ENCODE measurements at places on chromosomes 16 and 17.
A peak's percentile ranks its signal among the peaks of the same experiment; 100 is the strongest.

GRCh38 chr17:58352596-58353388 lies 791 bp upstream of the SUPT4H1 start:
- DNase-seq = no peak

DNA sequence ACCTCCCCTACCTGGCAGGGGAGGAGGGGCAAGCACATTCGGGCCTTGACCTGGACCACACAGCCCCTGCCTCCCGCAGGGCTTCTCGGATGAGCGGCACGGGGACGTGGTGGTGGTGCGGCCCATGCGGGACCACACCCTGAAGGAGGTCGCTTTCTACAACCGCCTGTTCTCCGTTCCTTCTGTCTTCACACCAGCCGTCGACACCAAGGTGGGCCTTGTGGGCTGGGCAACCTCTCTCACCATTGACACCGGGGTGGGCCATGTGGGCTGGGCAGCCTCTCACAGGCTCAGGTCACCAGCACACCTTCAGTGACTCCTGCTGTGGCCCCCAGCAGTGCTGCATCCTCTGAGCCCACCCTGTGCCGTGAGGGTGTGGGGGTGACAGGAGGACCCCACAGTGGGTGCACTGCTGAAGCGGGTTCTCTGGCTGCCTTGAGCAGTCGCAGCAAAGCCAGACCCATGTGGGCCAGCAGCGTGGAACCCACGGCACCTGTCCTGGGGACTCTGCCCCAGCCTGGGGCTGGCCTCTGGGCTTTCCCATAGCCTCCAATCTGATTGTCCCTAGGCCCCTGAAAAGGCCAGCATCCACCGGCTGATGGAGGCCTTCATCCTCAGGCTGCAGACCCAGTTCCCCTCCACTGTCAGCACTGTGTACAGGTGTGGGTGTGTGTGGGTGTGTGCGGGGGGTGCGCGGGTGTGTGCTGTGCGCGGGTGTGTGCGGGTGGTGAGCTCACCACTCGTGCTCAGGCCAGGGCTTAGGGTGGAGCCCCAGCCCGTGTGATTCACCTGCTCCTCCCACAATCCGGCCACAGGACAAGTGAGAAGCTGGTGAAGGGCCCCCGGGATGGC lies 7.5 kb downstream of the CTU2 start:
- DNase-seq = no peak

DNA sequence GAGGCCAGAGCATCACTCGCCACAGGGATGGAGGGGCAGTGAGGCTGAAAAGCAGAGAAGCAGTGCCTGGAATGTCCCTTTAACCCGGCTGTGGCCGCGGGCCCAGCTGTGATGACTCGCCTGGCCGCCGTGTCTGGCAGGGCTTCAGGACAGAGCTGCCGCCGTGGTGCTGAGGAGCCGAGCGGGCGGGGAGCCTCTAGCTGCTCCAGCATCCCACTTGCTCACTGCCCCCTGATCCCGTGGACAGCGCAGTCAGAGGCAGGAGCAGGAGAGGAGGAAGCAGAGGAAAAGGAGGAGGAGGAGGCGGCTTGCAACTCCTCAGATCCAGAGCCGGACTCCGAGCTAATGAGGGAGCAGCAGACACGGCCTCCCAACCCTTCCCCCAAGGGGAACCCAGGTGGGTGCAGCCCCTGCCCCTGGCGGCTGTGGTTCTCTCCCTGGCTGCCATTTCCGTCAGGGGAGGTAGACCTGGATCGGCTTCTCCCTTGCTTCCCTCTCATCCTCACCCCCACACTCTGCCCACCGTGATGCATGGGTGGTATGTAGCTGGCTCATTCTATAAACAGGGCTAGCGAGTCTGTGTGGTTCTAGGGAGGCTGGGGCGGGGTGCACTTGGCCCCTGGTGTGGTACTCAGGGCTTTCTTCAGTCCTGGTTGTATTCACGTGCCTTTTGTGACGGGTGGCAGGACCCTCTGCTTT lies 165.7 kb downstream of the CMIP start:
- DNase-seq = peak; percentile 91

DNA sequence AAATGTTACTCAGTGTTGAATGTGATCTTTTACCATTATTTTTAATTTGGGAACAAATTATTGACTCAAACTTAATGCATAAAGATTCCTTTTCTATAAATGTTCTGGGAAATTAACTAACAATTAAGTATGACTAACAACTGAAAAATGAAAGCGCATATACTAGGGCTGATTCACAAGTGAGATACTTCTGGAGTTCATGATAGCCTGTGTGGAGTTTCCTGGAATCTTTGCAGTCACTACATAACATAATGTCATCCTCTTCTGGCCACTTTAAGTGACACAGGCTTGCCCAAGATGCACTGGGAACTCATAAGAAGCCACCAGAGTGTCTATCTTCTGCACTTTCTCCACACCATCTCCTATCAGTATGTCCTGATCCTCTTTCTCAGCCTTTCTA lies 450.3 kb upstream of the CDH11 start:
- DNase-seq = no peak

- DNase-seq = no peak
Measured at GRCh38 chr16:85980686-85981085, 81.7 kb downstream of the IRF8 start.
